Right kidney (tissue), 9 donors: ENCODE measurements at places on chromosomes 1 and 21.

- DNase-seq: no peak
These were observed 915.9 kb downstream of the PLA2G4A start for GRCh38 chr1:187744665-187745064.

GRCh38 chr1:201542309-201543035 lies 3.5 kb downstream of the NAV1 start:
- no peak for DNase-seq

GRCh38 chr1:171265686-171266085 lies 17.4 kb downstream of the FMO1 start:
- DNase-seq: no peak

DNA sequence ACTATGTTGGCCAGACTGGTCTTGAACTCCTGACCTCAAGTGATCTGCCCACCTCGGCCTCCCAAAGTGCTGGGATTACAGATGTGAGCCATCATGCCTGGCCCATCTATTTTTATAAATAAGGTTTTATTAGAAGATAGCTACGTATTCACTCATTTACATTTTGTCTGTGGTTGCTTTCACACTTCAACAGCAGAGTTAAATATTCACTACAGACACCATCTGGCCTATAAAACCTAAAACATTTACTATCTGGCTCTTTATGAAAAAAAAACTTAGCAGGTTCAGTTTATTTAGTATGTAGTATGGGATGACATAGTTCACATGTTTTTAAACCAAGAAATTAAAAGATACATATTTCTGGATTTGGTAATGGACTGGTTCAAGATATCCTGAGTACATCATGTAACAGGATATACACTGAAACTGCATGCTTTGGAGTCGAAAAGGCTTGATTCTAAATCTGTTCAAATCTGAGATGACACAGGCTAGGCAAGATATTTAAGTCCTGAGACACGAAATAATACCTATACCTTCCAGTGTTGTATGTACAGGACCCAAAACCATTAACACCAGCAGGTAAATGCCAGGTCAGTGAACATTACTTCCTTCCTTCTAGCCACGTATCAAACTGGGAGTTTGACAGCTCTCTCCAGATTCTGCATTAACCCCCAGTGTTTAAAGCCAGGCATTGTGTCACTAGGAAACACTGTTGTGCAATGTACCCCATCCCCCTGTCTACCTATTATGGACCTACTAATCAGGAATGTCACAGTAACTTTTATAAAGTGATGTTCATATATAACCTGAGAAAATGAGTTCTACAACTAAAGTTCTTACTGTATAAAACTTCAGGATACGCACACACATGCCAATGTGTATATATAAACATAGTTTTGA lies 54.3 kb upstream of the SDC3 start:
- DNase-seq: no peak

DNA sequence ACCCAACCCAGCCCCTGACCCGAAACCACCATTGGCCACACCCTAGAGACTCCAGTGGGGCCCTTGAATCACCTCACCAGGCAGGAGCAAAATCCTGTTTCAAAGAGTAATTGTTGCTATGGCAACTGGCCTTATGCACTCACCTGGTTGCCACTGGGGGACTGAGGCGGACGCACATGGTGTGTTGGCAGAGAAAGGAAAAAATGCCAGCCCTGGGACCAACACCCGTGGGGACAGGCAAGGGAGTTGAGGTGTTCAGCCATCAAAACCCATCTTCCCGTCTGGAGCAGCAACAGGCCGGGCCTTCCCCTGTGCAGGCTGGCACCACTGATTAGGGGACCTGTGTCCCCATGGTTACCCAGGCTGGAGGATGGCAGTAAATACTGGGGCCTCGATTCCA lies 395.8 kb upstream of the VAMP3 start:
- no peak for DNase-seq

DNA sequence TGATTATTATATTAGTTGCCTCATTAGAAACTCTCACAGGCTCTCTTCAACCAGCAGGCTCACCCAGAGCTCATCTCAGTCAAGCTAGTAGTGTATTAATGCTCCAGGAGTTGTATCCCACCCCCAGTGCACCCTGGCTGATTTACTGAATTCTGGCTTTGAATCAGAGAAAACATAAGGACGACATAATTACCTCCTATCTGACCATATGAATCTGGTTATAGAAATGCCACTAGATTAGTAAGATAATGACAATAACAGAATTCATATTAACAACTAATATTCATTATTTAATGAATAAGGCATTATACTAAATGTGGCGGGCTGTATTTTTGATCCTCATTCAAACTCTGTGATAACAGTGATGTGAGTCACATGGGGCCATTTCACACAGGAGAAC lies 1066.7 kb downstream of the TTLL7 start:
- DNase-seq: no peak

GRCh38 chr1:218945050-218945449 lies 228.6 kb upstream of the LYPLAL1 start:
- DNase-seq: no peak
